ENCODE measurements at places on chromosomes 2 and 18. TPM values are rescaled to one million over a fixed set of nuclear protein-coding genes. Genes with fewer than 3 reads are reported as not detected.

The PPP1R1C gene
- total RNA-seq: not detected

DNA sequence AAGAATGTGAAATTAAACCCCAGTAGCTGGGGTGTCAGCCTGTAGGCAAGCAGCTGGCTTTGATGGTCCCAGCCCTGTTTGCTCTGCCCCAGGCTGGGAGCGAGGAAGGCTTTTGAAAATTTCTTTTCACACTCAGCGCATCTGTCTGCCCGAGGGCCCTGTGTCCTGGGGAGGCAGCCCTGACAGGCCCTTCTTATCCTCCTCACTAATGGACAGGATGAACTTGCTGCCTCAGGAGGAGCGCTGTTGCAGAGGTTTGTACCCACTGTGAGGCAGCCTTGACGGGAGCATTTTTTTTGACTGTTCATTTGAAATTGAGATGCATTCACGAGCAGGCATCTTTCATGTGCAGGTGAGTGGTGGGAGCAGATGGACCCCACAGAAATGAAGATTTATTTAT, 62.4 kb downstream of the SERPINB8 start:
- no peaks in the 10 kb centered on the region for H3K4me1 ChIP-seq
- H3K4me3 ChIP-seq: no peak overlapping the region
- peaks cover 3% of the 10 kb centered on the region for H3K27me3 ChIP-seq
- DNase-seq: no peak

- no peaks in the 10 kb centered on the region for H3K4me1 ChIP-seq
- no peak overlapping the region for H3K4me3 ChIP-seq
- no peak for DNase-seq
- H3K27me3 ChIP-seq: peaks cover 3% of the 10 kb centered on the region
These were observed 35.3 kb downstream of the PAIP2B start for GRCh38 chr2:71191570-71191943.

GRCh38 chr2:12675801-12676200, 40.9 kb upstream of the TRIB2 start:
- no peak overlapping the region for H3K4me3 ChIP-seq
- no peaks in the 10 kb centered on the region for H3K4me1 ChIP-seq
- H3K27me3 ChIP-seq: no peaks in the 10 kb centered on the region
- H3K27ac ChIP-seq: no peak overlapping the region
- no peaks in the 10 kb centered on the region for H3K36me3 ChIP-seq

All from activated CD4-positive, alpha-beta T cell treated with anti-CD3 and anti-CD28 coated beads, Interleukin-2, amount 10 ng/mL, durations not matched to agents 7 days and 5 days (primary cell).